Stimulated activated CD4-positive, alpha-beta T cell treated with anti-CD3 and anti-CD28 coated beads, Interleukin-15, amount 100 ng/mL, for 1 hour (primary cell): ENCODE measurements at places on chromosomes 13 and 19.

GRCh38 chr19:41362143-41362847, 1.7 kb downstream of the B9D2 start:
- DNase-seq: no peak

DNA sequence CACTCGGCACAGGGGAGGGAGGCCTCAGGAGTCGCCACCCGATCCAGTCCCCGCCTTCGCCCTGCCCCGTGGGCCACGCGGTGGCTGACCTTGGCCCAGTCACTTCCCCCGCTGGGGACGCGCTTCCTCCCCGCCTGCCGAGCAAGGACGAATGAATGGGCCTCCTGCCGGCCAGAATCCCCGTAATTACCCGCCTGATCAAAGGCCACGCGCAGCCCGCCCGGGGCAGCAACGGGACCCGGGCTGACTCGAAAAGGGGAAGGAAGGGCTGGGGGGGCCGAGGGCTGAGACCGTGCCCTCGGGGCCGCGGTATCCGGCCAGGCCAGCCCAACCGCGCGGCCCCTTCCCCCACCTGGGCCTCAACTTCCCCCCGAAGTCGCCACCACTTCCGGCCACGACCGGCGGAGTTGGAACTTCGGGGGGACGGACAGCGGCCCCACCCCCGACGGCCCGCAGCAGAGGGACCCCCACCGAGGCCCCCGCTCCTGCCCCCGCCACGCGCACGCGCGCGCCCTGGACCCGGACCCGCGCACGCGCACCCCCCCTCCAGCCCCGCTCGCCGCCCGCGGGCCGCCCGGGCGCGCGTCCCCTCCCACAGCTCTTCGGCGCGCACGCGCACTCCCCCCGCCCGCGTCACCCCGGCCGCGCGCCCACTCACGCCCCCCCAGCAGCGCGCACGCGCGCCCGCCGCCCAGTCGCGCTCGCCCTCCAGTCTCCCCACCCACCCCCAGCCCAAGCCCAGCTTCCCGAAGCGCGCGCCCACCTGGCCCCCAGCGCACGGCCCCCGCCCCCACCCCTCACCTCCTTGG, 520 bp downstream of the ZNF787 start:
- peak; percentile 62 for DNase-seq

DNA sequence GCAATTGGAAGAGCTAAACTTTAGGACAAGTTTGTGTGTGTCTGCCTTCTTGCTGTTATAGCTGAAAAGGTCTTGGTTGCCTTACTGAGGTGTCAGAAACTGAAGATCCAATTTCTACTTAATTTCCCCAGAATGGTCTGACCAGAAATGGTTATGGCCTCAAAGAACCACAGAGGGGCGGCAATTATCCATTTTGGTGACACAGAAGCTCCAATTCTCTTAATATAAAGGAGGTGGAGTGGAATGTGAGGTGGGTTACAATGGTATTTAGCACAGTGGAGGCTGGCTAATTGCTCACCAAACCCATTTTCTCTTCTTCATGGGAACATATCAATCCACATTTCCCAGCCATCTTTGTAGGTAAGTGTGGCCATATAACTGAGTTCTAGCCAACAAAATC, 1157.2 kb downstream of the OLFM4 start:
- no peak for DNase-seq

- no peak for DNase-seq
These were observed 58.1 kb upstream of the TPM4 start for GRCh38 chr19:16018106-16018755.

DNA sequence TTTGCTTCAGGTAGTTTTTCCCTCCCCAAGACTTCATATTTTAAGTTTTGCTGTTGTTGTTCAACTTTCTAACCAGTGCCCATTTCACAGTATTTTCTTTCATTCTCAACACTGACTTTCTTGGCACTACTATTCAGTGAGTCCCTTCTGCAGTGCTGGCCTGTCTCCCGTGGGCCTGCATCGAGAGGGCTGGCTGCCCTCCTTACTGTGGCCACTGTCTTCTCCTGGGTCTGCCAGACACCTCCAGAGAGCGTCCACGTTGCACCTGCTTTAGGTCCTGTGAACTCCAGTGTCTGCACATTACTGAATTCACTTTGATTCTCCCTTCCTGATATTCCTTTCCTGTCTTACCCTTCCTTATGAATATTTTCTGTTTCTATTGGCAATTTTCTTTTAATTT, 27.3 kb downstream of the COL4A1 start:
- DNase-seq: no peak

DNA sequence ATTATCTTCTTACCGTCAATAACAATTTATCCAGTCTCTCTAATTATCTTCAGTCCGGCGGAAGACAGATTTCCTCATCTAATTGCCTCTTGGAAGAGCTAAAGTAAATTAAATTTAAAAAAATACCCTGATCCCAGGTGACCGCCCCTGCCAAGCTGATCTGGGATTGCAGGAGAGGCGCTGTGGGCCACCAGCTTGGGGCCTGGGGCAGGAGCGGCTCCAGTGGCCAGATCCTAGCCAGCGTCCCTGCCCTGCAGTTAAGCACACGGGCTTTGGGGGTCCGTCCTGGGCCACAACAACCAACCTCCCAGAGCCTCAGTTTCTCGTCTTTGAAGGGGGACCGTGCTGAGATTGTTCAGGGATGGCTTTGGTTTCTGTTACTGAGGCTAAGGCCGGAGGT, 12.4 kb upstream of the TMEM255B start:
- DNase-seq: no peak

DNA sequence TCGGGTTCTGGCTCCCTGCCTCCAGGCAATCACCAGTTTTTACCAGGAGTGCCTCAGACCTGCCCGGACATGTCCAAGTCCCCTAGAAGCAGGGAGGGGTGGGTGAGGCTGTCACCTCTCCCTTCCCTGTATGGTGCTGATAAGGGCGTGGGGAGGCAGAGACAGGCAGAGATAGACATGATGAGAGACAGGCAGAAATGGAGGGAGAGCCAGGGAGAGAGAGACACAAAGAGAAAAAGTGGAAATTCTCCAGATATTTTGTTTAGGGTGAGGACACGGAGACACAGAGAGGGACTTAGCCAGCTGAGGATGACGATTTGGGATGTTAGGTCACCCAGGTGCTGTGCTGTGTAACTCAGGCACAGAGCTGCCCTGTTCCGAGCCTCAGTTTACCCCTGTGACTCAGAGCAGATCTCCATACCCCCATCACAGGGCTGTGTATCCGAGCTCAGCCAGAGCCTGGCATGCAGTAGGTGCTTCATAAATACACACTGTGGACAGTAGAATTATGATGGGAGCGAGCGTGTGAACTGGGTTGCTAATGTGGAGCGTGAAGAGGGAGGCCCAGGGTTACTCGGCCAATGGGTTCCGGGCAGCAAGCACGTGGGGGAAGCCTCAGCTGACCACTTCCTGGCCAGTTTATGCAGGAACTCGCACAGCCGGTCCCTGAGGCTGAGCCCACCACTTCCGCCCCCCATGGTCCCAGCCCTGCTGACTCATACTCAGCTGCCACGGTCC, 11.9 kb upstream of the GDF15 start:
- DNase-seq: no peak

- DNase-seq: no peak
These were observed 1198.2 kb upstream of the PCDH9 start for GRCh38 chr13:68428292-68428691.

DNA sequence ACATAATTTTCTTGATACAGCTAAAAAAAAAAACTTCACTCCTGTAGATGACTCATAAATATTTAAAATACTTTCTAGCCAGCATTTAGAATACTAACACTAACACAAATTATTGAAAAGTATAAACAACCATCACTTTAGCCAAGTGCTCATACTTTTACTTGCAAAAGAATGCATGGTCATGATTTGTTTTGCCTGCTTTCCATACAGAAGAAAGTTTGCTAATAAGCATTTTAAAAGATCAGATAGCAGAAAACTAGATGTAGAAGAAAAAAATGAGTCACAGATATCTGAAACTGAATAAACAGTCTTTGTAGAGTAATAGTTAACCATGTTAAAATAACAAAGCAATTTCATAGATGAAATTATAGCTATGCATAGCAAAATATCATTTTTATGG, 2280.4 kb upstream of the PCDH20 start:
- DNase-seq: no peak

GRCh38 chr19:13004273-13004672, 9.0 kb downstream of the NFIX start:
- no peak for DNase-seq

DNA sequence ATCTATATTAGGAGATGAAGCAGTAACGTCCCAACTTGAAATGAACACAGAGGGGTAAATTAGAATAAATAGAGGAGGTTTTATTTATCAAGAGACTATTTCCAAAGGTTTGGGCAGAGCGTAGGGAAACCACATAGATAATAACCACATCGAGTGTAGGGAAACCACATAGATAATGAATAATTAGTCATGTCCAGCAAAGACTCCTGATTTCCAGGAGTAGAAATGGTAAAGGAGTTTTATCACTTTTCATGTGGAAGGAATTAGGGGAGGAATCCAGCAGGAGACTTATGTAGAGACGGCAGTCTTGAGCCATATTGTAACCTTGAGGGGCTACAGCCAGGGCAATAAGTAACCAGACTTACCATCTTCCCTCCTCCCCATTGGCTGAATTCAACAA, 136.3 kb upstream of the CSNK1A1L start:
- no peak for DNase-seq
